Aortic smooth muscle cell (primary cell): ENCODE measurements at places on chromosomes 5 and 9. TPM values are rescaled to one million over a fixed set of nuclear protein-coding genes. Genes with fewer than 3 reads are reported as not detected.

GEMIN5 gene
- total RNA-seq = 10.8 and 12.4 TPM in 2 replicates

PSMD5 gene
- 21.5 and 29.2 TPM in 2 replicates for total RNA-seq

PRKAA1 gene
- 164 and 166 TPM in 2 replicates for total RNA-seq

CD72 gene
- total RNA-seq = 1.1 TPM in 2 replicates

OGN gene
- 2.0 and 16.8 TPM in 2 replicates for total RNA-seq

PLPPR1 gene
- not detected in 2 replicates for total RNA-seq
